Amniotic epithelial cell (primary cell): ENCODE measurements at places on chromosomes 16 and 17.

DNA sequence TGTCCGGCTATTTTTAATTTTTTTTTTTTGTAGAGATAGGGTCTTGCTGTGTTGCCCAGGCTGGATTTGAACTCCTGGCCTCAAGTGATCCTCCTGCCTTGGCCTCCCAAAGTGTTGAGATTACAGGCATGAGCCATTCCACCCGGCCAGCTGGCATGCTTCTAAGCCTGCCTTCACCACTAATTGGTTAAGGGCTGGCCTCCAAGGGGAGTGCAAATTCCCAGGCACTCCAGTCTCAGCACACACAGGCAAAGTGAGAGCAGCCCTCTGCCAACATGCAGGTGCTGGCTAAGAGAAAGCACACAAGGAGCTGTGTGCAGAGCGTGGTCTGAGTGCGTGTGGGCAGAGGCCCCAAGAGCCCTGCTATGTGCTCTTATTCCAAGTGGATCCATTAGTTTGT, 149.8 kb upstream of the HS3ST2 start:
- no peak for DNase-seq

DNA sequence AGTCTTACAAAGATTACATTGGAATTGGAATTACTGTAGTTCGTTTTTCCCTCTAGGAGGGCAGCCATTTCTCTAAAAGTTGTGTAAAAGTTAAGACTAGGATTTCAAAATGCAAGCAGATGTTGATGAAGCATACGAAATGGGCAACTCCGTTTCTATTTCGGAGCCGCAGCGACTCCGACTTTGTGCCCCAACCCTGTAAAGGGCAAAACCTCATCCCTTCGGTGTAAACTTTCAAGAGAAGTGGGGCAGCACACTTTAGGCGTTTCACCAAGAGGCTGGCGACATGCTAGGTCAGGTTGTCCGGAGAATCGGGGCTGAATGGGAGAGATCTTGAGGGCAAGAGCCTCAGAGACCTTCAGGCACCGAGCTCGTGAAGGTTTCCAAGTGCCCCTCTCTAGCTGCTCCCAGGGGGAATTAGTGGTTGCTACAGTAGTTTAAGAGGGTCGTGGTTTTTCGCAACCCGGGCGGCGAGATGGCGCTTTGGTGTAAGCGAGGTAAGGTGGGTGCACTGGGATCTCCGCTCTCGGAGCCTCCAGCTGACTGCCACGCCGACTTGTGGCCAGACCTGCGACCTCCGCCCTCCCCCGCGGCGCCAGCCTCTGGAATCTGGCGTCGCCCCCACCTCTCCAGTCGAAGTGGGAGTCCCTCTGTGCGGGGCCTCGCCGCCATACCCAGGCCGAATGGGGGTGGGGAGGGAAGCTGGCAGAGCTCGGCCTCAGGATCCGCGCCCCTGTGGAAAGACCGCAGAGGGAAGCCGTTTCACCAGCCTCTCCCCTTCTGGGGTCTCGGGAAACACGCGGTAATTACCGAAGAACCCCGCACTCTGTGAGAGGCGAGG, 1.0 kb upstream of the HEXIM2 start:
- peak; percentile 63 for DNase-seq

DNA sequence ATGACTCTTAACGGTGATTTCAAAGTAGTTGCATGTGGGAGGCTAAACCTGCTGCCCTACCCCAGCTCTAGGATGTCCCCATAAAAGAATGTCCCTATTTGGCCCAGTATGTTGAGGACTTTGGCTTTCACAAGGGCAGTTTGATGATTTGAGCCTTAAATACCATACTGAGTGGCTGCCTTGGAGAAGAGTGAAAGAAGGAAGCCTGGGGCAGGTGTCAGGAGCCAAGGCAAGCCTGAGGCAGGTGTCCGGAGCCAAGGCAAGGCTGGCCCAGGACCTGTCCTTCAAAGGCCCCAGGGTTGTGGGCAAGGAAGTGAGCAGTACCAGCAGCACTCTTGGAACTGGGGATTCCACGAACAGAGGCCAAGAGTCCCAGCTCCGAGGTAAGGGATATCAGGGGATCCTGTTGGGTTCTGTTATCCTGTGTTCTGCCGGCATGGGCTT, 18.6 kb downstream of the ST6GALNAC2 start:
- DNase-seq = no peak

DNA sequence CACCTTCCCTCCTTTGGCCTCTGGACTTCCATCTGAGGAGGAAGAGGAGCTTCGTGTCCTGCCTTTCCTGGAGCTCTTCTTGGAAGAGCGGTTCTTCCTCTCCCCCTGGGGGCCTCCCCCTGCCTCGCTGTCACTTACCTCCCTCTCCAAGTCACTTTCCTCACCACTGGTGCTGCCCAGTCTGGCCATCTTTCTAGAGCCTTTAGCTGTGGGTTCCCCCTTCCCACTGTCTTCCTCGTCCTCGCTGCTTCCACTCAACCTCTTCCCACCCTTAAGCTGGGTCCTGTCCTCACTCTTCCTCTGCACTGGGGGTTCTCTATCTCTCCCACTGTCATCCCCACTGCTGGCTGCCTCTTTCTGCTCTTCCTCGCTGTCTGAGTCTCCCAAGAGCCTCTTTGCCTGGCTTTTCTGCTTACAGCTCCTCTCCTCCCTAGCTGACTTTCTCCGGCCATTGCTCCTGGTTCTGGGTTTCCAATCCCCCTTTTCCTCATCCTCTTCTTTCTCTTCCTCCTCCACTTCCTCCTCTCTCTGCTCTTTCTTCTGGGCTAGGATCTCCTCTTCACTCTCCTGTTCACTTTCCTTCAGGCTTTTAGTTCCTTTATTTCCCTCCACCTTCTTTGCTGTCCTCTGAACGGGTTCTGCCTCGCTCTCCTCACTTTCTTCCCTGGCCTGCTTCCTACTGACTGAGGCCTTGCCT, 1.4 kb downstream of the HIRIP3 start:
- no peak for DNase-seq

DNA sequence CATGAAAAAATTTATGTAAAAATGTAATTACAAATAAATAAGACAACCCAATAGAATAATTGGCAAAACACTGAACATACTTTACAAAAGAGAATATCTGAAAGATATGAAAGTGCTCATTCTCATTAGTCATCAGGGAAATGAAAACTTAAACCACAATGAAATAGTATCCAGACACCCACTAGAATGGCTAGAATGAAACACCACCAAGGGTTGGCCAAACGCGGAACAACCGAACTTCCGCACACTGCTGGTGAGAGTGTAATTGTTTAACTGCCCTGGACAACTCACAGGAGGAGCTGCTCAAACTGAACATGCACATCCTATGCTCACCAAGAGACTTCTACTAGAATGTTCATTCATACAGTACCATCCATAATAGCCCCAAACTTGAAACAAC, 5.8 kb upstream of the ZDHHC7 start:
- no peak for DNase-seq

DNA sequence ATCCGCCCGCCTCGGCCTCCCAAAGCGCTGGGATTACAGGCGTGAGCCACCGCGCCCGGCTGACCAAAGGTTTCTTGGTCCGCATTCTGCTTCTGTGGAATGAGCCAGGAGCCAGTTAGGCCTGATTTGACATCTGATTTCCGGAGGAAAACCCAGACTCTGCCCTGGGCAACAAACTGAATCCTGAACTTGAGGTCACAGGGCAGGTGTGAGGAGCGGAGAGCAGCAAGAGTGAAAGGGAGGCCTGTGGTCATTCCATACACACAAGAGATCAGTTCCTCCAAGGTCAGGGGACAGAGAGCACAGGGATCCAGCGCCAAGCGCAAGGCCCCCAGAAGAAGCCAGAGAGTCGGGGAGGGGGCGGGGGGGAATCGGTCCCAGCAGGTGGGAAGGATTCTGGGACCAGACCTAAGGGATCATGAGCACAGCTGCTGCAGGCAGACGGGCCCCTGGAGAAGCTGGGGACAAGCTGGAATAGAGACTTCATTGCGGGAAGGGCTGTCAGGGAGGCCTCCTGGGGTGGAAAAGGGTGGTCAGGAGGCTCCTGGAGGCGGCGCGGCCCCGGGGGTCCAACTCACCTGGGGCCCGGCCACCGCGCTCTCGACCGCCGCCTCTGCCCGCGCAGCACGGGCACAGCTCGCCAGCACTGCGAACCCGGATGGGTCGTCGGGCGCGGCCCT, 436 bp downstream of the SHPK start:
- no peak for DNase-seq
